ENCODE measurements at places on chromosomes 3 and 15.

DNA sequence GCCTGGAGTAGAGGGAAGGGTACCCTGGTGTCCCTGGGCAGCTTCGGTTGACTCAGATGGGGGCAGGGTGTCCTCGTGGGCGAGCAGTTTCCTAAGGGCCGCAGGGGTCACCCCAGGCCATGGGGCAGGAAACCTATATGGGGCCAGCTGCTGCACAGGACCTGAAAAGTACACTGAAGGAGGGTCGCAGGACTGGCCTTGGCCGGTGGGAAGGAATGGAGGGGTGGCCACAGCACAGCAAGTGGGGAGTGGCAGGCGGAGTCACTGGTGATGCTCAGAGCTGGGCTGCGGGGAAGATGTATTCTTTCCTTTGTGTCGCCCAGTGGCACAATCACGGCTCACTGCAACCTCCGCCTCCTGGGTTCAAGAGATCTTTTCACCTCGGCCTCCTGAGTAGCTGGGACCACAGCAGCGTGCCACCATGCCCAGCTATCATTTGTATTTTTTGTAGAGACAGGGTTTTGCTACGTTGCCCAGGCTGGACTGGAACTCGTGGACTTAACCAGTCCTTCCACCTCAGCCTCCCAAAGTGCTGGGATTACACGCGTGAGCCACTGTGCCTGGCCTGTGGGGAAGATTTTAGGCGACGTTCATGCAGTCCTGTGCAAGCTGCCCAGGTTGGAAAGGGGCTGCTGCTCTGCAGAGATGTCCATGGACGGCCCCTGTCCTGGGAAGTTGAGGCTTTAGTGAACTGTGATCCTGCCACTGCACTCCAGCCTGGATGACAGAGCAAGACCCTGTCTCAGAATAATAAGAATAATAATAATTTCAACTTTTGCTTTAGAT is 57.2 kb downstream of the EFCAB12 start:
- no peak overlapping the region for H3K27ac ChIP-seq
- H3K36me3 ChIP-seq: no peaks in the 10 kb centered on the region
- H3K27me3 ChIP-seq: no peaks in the 10 kb centered on the region
- DNase-seq: no peak
- no peaks in the 10 kb centered on the region for H3K4me1 ChIP-seq

- H3K4me1 ChIP-seq: peaks cover 48% of the 10 kb centered on the region
- no peak overlapping the region for H3K4me3 ChIP-seq
- no peak for DNase-seq
- H3K36me3 ChIP-seq: no peaks in the 10 kb centered on the region
- H3K27ac ChIP-seq: no peak overlapping the region
- H3K27me3 ChIP-seq: no peaks in the 10 kb centered on the region
Observed at GRCh38 chr3:4582624-4583023, 89.5 kb downstream of the ITPR1 start.

DNA sequence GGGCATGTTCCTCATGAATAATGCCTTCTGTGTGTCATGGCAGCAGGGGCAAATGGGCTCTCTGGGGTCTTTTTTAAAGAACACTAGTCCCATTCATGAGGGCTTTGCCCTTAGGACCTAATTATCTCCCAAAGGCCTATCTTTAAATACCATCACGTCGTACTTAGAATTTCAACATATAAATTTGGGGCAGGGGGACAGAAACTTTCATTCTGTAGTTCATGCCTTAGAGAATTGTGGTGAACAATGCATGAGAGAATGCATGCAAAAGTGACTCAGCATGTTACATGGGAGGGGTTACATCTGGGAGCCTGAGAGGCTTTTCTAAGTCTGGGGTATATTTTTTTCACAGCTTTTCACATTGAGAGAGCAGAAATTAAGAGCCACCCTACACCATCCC is 208.5 kb upstream of the ROPN1 start:
- DNase-seq: no peak
- no peak overlapping the region for H3K27ac ChIP-seq
- H3K27me3 ChIP-seq: no peaks in the 10 kb centered on the region
- H3K36me3 ChIP-seq: no peaks in the 10 kb centered on the region
- no peaks in the 10 kb centered on the region for H3K4me1 ChIP-seq
- no peak overlapping the region for H3K4me3 ChIP-seq

DNA sequence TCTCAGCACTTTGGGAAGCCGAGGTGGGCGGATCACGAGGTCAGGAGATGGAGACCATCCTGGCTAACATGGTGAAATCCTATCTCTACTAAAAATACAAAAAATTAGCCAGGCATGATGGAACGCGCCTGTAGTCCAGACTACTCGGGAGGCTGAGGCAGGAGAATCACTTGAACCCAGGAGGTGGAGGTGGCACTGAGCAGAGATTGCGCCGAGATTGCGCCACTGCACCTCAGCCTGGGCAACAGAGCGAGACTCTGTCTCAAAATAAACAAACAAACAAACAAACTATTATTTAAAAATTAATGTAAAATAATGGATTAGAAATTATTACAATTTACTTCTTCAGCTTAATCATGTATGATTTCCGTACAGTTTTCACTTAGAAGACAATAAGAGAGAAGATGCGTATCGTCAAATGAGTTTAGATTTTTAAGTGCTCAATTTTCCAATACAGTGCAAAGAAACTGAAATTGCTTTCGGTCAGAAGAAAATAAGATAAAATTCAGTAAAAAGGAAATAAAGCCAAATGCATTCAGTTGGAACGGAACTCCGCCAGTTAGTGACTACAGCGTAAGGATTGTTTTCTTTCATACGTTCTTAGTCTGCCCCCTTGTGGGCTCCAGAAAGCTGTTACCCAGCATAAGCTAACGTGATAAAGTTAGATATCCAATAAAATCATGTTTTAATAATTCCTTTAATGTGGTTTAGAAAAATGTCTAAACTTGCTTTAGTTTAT is 24.8 kb downstream of the AADAC start:
- H3K27me3 ChIP-seq: no peaks in the 10 kb centered on the region
- H3K4me1 ChIP-seq: no peaks in the 10 kb centered on the region
- no peak overlapping the region for H3K4me3 ChIP-seq
- DNase-seq: peak; percentile 19

Measured in CD4-positive, alpha-beta memory T cell (primary cell).